ENCODE measurements at places on chromosomes 12 and 14. TPM values are rescaled to one million over a fixed set of nuclear protein-coding genes. Genes with fewer than 3 reads are reported as not detected.

DNA sequence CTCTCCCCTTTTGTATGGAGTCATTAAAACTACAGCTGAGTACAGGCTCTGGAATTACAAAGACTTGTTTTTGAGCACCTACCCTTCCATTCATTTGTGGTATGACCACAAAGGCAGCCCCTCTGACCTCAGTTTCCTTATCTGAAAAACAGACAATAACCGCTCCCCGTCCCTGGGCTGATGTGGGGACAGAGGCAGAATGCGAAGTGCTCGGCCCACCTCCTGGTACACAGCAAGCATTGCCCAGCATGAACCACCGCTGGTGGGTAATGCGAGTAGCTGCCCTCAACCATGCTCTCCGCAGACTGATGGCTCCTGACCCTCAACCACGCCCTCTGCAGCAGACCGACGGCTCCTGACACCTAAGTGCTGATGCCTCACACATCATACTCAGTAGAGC is 22.4 kb downstream of the P2RX2 start:
- no peak for DNase-seq

DNA sequence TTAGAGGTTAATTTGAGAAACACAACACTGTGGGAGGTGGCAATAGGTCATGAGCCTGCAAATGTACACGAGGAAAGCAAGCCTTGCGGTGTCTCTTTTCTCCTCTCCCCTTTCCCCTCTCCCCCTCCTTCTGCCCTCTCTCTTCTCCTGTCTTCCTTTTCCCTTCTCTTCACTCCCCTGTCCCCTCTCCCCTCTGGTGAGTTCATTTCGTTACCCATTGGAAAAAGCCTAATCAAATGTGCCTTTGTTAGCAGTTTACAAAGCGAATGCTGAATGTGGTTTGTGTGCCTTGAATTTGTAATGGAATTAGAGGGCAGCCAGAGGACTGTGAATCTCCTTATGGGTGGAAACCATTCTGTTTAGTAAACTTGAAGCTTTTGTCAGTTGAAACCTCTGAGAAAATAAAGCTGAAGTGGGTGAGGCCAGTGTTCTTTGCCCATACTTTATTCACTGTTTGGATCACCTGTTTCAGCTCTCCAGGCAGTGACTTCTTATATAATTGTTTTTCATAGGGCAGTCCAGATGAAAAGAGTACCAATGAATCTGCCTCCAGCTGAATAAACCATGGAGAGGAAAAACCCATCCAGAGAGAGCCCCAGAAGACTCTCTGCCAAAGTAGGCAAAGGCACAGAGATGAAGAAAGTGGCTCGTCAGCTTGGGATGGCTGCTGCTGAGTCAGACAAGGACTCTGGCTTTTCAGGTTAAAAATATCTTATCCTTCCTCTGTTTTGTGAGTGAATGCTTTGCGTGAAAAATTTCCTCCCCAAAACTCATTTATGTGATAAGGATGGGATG is 7.3 kb downstream of the CIPC start:
- DNase-seq = no peak

GRCh38 chr12:51798501-51798900 is 50.0 kb downstream of the FIGNL2 start:
- DNase-seq = no peak

- DNase-seq = no peak
Observed at GRCh38 chr12:114995891-114996290, 311.9 kb upstream of the TBX3 start.

TBK1 gene
- 28.5 TPM for total RNA-seq

- no peak for DNase-seq
Observed at GRCh38 chr14:38838979-38839323, 264.1 kb downstream of the SEC23A start.

GRCh38 chr14:95895720-95896119 is 19.1 kb downstream of the TUNAR start:
- no peak for DNase-seq

KRT82 gene
- total RNA-seq = not detected

DNA sequence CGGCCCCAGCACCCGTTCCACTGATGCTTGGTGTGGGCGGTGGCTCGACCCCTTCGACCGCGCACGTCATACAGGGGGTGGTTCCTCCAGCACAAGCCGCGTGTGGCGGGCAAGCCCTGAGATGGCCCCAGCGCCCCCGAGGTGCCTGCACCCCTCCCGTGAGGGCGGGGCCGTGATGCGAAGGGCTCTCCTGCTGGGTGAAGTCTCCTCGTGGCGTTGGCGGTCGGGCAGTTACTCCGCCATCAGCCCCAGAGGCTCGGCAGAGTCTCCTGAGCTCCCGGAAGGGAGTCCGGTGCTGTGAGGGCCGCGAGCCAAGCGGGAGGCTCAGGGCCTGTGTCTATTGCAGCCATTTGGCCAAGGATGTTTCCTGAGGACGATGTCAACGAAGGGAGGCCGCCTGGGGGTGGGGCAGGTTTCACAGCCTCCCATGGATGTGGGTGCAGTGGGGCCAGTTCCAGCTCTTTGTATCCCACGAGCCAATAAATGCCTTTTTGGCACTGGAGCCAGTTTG is 78.1 kb upstream of the GALNT9 start:
- DNase-seq = no peak

CEBPE gene
- total RNA-seq = not detected

SVOP gene
- 0.49 TPM for total RNA-seq

SYCP3 gene
- not detected for total RNA-seq

ASCL1 gene
- not detected for total RNA-seq

MGAT4C gene
- total RNA-seq = 0.66 TPM

PLXNC1 gene
- total RNA-seq = 10.2 TPM

All from sigmoid colon (tissue), 7 donors.